ENCODE measurements at places on chromosomes 16 and 17. TPM values are rescaled to one million over a fixed set of nuclear protein-coding genes. Genes with fewer than 3 reads are reported as not detected.

Gene TCAP
- 0.14 TPM for total RNA-seq

Gene PRSS33
- total RNA-seq, result not detected

Gene CES1
- 376 TPM for total RNA-seq

Gene CUEDC1
- total RNA-seq, result 3.2 TPM

Gene SLC16A6
- 0.89 TPM for total RNA-seq

Gene XYLT1
- total RNA-seq, result 2.3 TPM

DNA sequence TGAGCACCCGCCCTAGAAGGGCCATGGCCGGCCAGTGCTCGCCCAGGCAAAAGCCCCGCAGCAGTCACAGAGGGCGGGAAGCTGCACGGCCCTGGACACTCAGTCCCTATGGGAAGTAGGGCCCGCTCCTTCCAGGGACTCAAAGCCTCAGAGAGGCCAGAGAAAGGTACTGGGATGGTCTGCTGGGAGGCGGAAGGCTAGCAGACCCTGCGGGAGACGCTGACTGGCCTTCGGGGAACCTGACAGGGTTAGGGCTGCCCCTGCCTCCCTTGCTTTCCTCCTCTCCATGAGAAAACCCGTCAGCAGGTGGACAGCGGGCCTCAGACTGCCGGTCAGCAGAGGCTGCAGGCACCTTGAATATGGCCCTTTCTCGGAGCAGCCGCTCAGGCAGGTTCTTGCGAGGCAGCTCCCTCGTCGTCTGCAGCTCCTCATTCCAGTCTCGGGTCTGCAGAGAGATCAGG, 11.5 kb downstream of the CLUH start:
- no peak for DNase-seq

- DNase-seq, result no peak
Observed at GRCh38 chr17:63476854-63477479, at the start of gene ACE. Gene ACE, plus strand, starts transcription at chr17:63477061. Its CDS starts 34 bp downstream, at chr17:63477095.

GRCh38 chr17:71632328-71632727, 488.5 kb upstream of the SOX9 start:
- no peak for DNase-seq

DNA sequence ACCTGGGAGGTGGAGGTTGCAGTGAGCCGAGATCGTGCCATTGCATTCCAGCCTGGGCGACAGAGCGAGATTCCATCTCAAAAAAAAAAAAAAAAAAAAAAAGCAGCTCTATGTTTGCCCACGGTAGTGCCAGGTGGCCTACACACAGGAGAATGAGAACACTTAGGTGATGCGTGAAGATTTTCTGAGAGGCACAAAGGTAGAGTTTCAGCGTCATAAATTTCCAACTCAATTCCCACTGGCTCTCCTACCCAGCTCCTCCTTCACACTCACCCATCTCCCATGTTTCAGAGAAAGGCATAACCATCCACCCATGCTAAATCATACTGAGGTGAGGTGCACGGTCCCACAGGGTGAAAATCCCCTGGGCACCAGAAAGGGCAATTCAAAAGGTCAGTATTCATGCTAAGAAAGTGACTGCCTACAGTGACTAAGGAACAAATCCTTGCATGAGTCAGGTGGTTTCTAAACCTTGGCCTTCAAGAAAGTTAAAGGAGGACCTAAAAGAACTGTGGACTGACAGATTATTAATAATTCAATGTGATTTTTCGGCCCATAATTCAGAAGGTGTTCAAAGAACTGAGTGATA, 4.8 kb downstream of the DCAKD start:
- DNase-seq, result no peak

DNA sequence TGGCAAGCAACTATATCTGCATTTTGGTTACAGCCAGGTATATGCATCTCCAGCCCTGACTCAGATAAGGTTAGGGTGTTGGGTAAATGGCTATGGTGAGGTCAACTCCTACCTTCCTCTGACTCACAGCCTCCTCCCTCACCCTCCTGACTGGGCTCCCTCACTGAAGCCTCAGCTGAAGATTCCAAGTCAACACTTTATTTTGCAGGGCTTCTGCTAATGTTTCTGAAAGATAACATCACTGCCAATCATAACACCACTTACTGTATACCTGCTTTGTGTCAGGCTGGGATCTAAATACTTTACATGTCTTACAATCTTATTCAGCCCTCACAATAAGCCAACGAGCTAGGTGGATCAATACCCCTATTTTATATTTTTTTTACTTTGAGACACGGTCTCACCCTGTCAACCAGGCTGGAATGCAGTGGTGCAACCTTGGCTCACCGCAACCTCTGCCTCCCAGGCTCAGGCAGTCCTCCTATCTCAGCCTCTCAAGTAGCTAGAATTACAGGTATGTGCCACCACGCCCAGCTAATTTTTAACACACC, 47.8 kb upstream of the GCSH start:
- no peak for DNase-seq

DNA sequence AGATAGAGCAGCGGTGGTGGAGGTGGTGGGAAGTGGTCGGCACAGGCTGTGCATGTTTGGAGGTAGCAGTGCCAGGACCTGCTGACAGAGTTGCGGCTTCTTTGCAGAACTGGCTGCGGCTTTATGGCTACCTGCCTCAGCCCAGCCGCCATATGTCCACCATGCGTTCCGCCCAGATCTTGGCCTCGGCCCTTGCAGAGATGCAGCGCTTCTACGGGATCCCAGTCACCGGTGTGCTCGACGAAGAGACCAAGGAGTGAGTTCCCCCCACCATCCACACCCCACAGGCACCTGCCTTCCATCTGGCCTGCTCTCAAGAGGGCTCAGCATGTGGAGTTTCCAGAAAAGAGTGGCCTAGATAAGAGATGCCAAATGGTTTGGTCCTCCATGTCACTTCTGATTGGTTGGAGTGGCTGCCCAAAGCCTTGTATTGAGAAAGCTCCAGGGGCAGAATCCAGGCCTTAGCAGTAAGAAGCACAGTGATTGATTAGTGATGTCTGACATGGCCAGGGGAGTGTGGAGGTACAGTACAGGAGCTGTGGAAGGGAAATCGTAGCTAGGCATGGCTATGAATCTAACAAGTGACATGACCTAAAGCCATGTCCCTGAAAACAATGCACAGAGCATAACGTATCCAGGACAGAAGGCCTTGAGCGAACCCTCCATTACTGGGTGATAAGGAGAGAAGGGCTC, 12.0 kb downstream of the MMP15 start:
- DNase-seq, result no peak

All from liver (tissue), 10 donors.